Amygdala (tissue), 56 donors: ENCODE measurements at places on chromosomes 2 and 18.

DNA sequence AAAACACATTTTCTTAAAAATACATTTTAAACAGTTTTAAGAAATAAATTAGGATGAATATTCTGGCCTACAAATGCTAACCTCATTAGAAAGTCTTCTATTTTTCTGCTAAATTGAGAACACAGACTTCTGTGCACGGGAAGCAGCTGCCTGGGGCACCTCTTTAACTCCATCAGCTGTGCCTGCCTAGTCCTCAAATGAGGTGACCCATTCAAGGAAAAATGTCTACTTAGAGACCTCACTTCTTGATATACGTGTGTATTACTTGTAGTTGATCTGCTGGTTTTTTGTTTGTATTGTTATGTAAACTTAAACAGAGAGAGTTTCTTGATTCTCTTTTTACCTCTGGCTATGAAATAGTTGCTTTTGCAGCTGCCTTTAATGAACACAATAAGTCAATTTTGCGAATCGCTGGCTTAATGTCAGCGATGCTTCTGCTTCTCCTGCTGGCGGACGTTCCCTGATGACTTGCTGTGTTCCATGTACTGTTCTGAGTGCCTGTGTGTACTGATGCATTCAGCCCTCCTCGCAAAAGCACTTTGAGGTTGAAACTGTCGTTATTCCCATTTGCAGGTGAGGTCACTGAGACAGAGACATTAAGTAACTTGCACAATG, 88.7 kb upstream of the TXNDC2 start:
- no peak for DNase-seq

DNA sequence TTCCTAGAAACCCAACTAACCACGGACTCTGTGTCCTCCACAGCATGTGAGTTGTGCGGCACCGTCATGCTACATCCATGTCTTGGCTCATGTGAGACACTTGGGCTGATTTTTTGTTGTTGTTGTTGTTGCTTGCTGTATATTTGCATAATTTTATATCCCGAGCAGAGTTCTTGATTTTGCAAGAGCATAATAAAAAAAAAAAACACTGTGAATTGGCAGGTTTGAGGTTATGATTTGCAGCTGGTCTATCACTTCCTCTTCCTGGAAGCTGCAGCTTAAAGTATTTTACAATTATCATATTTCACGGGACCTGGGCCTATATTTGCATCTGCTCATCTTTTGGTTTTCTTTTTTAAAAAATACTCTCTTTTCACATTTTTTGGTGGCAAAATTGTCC, 142.3 kb upstream of the NRP2 start:
- DNase-seq: no peak

DNA sequence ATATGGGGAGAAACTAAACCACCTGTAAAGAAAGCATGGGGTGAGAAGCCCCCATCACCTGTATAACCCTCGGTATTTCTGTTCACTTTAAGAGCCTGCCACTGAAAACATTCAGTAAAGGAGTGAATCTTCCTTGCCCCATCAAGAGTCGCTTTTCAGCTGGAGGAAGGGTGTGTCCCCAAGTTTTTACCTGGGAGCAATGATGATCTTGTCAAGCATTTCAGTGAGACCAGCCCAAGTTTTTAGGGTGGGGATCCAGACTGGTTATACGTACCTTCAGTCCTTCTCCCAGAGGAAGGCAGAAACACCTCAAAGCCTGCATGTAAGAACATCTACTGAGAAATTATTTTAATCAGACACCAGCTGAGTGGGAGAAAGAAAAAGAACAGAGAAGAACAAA, at the start of gene DSG1:
TSS of gene DSG1 (plus strand) at position 301 of the 400 bp plus-strand sequence. CDS start 141 bp downstream, outside the sequence.
- DNase-seq: no peak

GRCh38 chr2:74740741-74741431, 86.8 kb downstream of the SEMA4F start:
- DNase-seq: no peak

DNA sequence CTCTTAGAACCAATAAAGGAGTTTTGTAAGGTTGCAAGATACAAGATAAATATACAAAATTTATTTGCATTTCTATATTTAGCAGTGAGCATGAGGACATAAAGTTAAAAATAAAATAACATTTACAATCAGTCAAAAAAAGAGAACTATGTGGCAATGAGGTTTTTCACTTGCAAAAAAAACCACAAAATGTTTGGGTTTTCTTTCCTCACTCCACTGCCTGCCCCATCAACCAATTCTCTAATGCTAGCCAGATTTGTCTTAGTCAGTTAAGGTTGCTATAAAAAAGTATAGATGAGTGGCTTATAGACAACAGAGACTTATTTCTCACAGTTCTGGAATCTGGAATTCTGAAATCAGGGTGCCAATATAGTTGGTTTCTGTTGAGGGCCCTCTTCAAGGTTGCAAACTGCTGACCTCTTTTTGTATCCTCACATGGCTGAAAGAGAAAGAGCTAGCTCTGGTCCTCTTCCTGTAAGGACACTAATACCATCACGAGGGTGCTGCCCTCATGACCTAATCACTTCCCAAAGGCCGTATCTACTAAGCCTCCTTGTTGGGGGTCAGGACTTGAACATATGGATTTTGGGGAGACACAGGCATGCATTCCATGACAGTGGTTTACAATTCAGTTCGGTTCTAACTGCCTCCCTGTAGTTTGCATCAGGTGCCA, 566.2 kb downstream of the GALR1 start:
- no peak for DNase-seq
